ENCODE measurements at places on chromosomes 6 and 20.

GRCh38 chr20:50039706-50040431, 57.1 kb downstream of the SNAI1 start:
- H3K4me1 ChIP-seq = peaks cover 4% of the 10 kb centered on the region
- no peak overlapping the region for H3K4me3 ChIP-seq
- H3K36me3 ChIP-seq = no peaks in the 10 kb centered on the region
- H3K27ac ChIP-seq = no peak overlapping the region
- no peaks in the 10 kb centered on the region for H3K27me3 ChIP-seq
- DNase-seq = no peak

- no peaks in the 10 kb centered on the region for H3K4me1 ChIP-seq
- DNase-seq = no peak
- H3K36me3 ChIP-seq = no peaks in the 10 kb centered on the region
- H3K27me3 ChIP-seq = no peaks in the 10 kb centered on the region
- no peak overlapping the region for H3K27ac ChIP-seq
These were observed 30.8 kb downstream of the IL20RA start for GRCh38 chr6:137013738-137014602.

- H3K4me3 ChIP-seq = no peak overlapping the region
- H3K4me1 ChIP-seq = no peaks in the 10 kb centered on the region
- no peaks in the 10 kb centered on the region for H3K36me3 ChIP-seq
These were observed 451.7 kb downstream of the GRIK2 start for GRCh38 chr6:101845172-101845571.

DNA sequence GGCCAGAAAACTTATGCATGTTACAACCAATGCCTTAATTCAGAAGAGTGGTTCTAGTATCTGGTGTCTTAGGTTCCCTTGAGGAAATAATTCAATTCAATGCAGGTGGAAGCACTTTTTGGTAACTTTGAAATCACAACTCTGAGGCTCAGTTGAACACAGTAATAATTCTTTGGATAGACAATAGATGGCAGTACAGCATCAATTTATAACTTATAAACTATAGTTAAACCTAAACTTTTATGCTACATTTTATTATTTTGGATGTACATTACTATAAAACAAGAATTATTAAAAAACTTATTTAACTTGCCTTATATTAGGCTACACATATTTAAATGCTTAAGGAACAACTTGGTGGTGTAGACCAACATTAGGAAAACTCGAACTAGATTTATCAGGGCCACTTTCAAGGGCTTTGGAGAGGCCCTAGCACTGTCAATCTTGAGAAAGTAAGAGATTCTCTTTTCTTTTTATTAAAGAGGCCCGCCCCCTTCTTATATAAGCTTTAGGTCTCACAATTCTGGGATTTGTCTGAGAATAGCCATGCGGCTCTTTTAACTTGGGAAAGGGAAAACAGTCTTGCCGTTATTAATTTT, 85.9 kb downstream of the CRYBG1 start:
- H3K4me1 ChIP-seq = peaks cover 6% of the 10 kb centered on the region
- no peak overlapping the region for H3K4me3 ChIP-seq
- H3K36me3 ChIP-seq = no peaks in the 10 kb centered on the region
- no peak overlapping the region for H3K27ac ChIP-seq
- H3K27me3 ChIP-seq = no peaks in the 10 kb centered on the region
